Spleen (tissue), 13 donors: ENCODE measurements at places on chromosomes 7 and 10. TPM values are rescaled to one million over a fixed set of nuclear protein-coding genes. Genes with fewer than 3 reads are reported as not detected.

The GPR85 gene
- total RNA-seq, result 4.8 TPM

The GIMAP5 gene
- total RNA-seq, result 34.0 TPM

- H3K4me3 ChIP-seq, result no peak overlapping the region
- H3K27me3 ChIP-seq, result no peaks in the 10 kb centered on the region
- H3K36me3 ChIP-seq, result no peaks in the 10 kb centered on the region
- H3K4me1 ChIP-seq, result no peaks in the 10 kb centered on the region
- no peak overlapping the region for H3K27ac ChIP-seq
These were observed 380.5 kb upstream of the AUTS2 start for GRCh38 chr7:69217516-69218350.

GRCh38 chr7:45390180-45390579, 184.0 kb upstream of the ADCY1 start:
- no peaks in the 10 kb centered on the region for H3K4me1 ChIP-seq
- H3K27ac ChIP-seq, result no peak overlapping the region
- H3K4me3 ChIP-seq, result no peak overlapping the region
- peaks cover 4% of the 10 kb centered on the region for H3K27me3 ChIP-seq
- no peak for DNase-seq
- no peaks in the 10 kb centered on the region for H3K36me3 ChIP-seq

DNA sequence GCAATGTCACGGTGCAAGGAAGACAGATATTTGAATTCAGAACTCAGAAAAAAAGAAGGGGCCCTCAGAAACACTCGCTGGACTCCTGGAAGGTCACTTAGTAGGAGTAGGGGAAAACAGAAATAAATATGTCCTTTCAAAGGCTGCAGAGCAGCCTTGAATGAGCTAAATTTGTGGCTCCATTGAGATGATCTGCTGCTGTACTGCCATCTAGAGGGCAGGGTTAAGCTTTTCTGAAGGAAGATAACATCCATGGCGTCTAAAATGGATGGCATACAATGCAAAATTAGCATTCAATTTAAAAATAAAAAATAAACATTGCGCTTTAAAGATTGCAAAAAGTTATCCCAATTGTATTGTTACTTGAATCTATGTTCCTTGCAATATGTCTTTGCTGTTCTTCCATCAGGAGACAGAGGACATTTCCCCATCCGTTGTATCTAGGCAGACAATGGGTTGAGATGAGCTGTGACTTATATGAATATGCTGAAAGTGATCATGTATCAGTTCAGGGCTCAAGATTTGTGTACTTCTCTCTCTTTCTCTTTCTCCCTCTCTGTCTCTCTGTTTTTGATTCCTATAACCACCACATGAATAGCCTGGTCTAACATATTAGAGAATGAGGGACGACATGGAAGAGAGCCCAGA, 642.2 kb downstream of the SH2D4B start:
- DNase-seq, result no peak
- H3K4me1 ChIP-seq, result no peaks in the 10 kb centered on the region
- no peak overlapping the region for H3K4me3 ChIP-seq

DNA sequence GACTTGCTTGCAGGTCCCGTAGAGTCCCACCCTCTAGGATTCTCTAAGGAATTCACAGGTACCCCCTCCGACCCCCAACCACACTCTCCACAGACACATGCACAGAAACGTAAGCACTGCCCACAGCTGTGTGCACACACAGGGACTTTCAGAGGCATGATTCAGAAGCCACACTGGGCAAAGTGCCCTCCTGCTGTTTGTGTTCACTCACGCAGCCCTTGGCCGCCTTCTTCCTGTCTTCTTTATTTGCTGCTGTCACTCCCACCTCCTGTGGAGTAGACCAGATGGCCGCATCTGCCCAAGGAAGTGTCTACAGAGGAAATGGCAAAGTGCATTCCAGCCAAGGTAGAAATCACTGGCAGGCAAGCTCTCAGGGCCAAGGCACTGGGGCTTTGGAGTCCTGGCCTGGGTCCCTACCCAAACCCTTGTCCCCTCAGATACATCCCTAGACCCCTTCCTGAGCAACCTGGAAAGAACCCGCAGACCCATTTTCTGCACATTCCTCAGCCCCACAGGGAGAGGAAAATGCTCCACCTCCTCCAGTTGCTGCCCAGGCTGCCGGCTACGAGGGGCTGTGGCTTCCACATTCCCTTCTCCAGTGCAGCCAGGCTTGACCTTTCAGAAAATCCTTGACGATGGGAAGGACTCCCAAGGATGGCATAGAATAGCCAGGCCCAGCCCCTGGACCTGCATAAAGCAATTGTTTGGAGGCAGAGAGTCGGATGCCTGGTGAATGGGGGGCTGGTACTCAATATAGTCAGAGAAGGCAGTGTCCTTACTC, 21.6 kb upstream of the GIMAP8 start:
- peak overlapping the region; percentile 40 for H3K27ac ChIP-seq
- no peak for DNase-seq
- no peaks in the 10 kb centered on the region for H3K36me3 ChIP-seq

DNA sequence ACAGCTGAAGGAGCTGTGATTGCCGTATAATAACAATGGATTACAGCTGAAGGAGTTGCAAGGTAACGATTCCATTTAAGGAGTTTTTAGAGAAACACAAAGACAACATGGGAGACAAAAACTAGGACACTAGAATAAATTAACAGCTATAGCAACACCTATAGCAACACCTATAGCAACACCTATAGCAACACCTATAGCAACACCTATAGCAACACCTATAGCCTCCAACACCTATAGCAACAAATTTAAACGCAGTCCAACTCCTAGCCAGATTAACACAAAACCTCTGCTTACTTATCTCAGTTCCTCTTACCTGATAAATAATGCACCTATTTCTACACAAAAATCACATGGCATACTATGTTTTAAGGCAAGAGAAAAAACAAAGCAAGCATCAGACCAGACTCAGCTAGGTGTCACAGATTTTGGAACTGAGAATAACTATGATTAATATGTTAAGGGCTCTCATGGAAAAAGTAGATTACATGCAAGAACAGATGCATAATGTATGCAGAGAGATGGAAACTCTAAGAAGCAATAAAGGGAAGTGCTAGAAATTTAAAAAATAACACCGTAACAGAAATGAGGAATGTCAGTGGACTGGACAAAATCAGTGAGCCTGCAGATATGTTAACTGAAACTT, 55.7 kb upstream of the SRPK2 start:
- no peak overlapping the region for H3K4me3 ChIP-seq
- no peaks in the 10 kb centered on the region for H3K27me3 ChIP-seq
- H3K4me1 ChIP-seq, result peaks cover 60% of the 10 kb centered on the region
- no peaks in the 10 kb centered on the region for H3K36me3 ChIP-seq

- H3K4me1 ChIP-seq, result peaks cover 77% of the 10 kb centered on the region
- no peaks in the 10 kb centered on the region for H3K27me3 ChIP-seq
- DNase-seq, result no peak
- H3K4me3 ChIP-seq, result peak overlapping the region; percentile 75
These were observed 3.3 kb downstream of the ITGB1 start for GRCh38 chr10:32954545-32955298.

DNA sequence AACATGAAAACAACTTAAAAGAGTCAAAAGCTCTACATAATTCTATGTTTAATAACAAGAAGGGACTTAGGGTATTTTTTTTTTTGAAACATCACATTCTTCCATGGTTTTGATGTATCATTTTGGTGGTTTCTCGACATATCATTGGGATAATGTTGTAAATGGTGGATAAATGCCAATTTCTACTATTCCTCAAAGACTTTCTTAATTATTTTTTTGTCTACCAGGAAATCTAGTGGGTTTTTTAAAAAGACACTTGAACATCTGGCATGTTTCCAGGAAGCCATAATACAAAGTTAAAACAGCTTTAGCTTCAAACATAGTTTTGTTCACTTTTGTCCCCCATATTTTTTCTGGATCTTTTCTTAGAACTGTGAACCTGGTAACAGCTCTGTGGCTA, 200.4 kb downstream of the DKK1 start:
- no peaks in the 10 kb centered on the region for H3K27me3 ChIP-seq
- no peak for DNase-seq
- no peaks in the 10 kb centered on the region for H3K4me1 ChIP-seq
- H3K36me3 ChIP-seq, result no peaks in the 10 kb centered on the region

DNA sequence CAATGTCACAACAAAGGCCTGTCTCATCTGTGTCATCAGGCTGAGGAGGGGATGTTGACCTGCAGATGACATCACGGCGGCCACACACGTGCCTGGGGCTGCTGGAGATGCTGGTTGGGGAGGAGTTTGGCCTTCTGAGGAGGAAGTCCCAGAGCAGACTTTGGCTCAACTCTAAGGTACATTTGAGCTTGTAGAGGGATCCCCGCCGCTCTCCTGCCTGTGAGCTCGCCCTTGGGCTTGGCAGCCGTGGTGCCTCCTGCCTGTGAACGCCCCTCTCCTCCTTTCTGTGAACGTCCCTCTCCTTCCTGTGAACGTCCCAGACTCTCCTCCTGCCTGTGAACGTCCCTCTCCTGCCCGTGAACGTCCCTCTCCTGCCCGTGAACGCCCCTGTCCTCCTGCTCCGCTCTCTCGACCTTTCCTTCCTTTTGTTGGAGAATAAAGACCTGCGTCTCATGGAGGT, 176.4 kb downstream of the DNAJB6 start:
- no peaks in the 10 kb centered on the region for H3K4me1 ChIP-seq
- H3K4me3 ChIP-seq, result no peak overlapping the region
- H3K27me3 ChIP-seq, result peaks cover 15% of the 10 kb centered on the region
- H3K27ac ChIP-seq, result no peak overlapping the region

DNA sequence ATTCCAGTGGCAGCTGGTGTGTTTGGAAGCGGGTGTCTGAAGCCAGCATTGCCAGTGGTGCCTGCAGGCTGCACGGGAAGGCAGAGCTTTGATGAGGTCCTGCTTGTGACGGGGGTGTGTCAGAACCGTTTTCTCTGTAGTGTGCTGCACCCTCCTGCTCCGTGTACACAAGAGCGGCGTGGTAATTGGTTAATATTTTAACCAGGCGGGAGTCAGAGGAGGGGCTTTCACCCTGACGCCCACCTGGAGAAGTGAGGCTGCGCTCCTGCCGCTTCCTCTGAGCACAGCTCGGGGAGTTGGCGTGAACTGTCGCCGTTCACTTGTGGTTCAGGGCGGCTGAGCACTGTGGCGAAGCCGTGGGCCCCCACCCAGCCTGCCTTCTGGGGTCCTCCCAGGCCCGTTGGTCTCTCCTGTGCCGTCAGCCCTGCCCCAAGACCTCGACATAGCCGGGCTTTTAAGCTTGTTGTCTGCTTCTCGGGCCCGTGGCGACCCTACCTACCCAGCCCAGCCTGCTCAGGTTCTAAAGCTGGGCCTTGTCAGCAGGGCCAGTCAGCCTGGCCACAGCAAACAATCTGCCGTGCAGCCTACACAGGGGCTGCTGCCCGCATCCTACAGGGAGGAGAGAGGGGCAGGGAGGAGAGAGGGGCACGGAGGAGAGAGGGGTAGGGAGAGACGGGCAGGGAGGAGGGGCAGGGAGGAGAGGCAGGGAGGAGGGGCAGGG, 11.6 kb downstream of the NKX6-2 start:
- no peaks in the 10 kb centered on the region for H3K27me3 ChIP-seq
- no peak overlapping the region for H3K4me3 ChIP-seq
- no peak overlapping the region for H3K27ac ChIP-seq
- no peak for DNase-seq
- H3K36me3 ChIP-seq, result peaks cover 30% of the 10 kb centered on the region

GRCh38 chr10:10530313-10530712, 487.4 kb upstream of the CELF2 start:
- H3K4me3 ChIP-seq, result no peak overlapping the region
- H3K27me3 ChIP-seq, result no peaks in the 10 kb centered on the region
- H3K36me3 ChIP-seq, result no peaks in the 10 kb centered on the region
- H3K4me1 ChIP-seq, result no peaks in the 10 kb centered on the region
- H3K27ac ChIP-seq, result no peak overlapping the region

GRCh38 chr7:150464962-150465361, 14.5 kb downstream of the GIMAP8 start:
- no peaks in the 10 kb centered on the region for H3K27me3 ChIP-seq
- H3K4me1 ChIP-seq, result peaks cover 29% of the 10 kb centered on the region
- peak overlapping the region; percentile 74 for H3K27ac ChIP-seq
- no peak overlapping the region for H3K4me3 ChIP-seq
- peaks cover 4% of the 10 kb centered on the region for H3K36me3 ChIP-seq

The EMX2 gene
- total RNA-seq, result not detected

The NOS3 gene
- total RNA-seq, result 187 TPM

DNA sequence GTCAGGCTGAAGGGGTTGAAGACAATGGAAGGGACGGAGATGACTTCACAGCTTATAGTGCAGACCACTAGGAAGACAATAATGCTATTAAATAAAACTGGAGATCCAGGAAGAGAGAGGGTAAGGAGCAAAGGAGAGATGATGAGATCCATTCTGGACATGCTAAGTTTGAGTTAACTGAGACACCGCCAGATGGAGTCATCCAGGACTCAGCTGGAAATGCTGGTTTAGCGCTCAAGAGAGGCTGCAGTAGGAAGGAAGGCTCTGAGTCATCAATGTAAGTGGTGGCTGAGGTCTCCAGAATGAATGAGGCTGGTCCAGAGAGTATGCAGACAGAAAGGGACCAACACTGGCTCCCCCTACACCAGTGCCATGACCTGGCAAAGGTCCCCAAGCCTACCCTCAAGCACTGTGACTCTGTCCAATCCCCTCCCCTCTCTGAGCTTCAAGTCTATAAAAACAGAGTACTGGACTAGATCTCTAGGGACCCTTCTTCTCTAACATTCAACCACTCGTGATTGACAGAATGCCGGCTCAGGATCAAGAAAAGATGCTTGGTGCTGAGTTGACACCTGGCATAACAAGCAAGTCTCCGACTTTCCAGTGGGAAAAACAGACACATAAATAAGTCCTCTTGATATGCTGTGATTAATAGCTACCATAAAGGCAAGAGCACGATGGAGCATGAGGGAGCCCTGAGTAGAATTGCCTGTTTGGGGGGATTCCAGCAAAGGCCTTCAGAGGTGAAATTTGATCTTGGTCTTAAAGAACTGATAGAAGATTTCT, 8.9 kb downstream of the GFRA1 start:
- no peaks in the 10 kb centered on the region for H3K4me1 ChIP-seq
- H3K27me3 ChIP-seq, result peaks cover 32% of the 10 kb centered on the region
- no peak overlapping the region for H3K27ac ChIP-seq
- H3K36me3 ChIP-seq, result no peaks in the 10 kb centered on the region
- DNase-seq, result no peak

- H3K27me3 ChIP-seq, result no peaks in the 10 kb centered on the region
- H3K36me3 ChIP-seq, result no peaks in the 10 kb centered on the region
- H3K4me1 ChIP-seq, result no peaks in the 10 kb centered on the region
- H3K27ac ChIP-seq, result no peak overlapping the region
- DNase-seq, result no peak
These were observed 20.8 kb downstream of the SCRN1 start for GRCh38 chr7:29968683-29969395.

The PPP1R9A gene
- 20.4 TPM for total RNA-seq
